ENCODE measurements at places on chromosomes 5 and 9.
A peak's percentile ranks its signal among the peaks of the same experiment; 100 is the strongest.

GRCh38 chr9:9574080-9574479, 1038.7 kb downstream of the PTPRD start:
- H3K27ac ChIP-seq = no peak overlapping the region
- H3K36me3 ChIP-seq = no peaks in the 10 kb centered on the region
- no peak overlapping the region for H3K4me3 ChIP-seq
- H3K4me1 ChIP-seq = no peaks in the 10 kb centered on the region
- H3K27me3 ChIP-seq = no peaks in the 10 kb centered on the region

DNA sequence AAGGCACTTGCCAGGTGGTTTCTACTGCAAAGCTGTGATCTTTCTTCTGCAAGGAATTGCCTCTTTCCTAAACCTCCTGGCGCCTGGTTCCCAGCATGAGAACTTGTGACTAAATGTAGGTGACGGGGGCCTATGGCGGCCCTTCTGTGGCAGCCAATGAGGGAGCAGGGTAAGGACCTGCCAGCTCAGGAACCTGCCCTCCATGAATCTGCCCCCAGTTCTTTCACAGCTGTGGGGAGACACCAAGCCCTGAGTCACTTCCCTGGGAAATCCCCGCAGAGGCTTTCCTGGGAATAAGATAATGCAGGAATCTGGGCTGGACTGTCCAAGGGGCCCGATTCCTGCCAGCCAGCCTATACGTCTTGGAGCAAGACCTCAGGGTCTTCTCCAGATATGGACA, 56.7 kb upstream of the CTNNA1 start:
- no peak overlapping the region for H3K27ac ChIP-seq
- no peak overlapping the region for H3K4me3 ChIP-seq

- H3K36me3 ChIP-seq = no peaks in the 10 kb centered on the region
- peak within 1 kb of the TSS; percentile 57 for H3K27ac ChIP-seq
- H3K4me1 ChIP-seq = no peaks in the 10 kb centered on the region
- H3K27me3 ChIP-seq = peaks cover 20% of the 10 kb centered on the region
- peak within 1 kb of the TSS; percentile 55 for H3K4me3 ChIP-seq
Measured at GRCh38 chr9:106862821-106863720, at the start of gene ZNF462. Gene ZNF462 (plus strand): TSS chr9:106863166. CDS start chr9:106923384, 60,218 bp downstream.

- no peaks in the 10 kb centered on the region for H3K27me3 ChIP-seq
- H3K4me3 ChIP-seq = no peak overlapping the region
- H3K27ac ChIP-seq = no peak overlapping the region
- H3K4me1 ChIP-seq = no peaks in the 10 kb centered on the region
- DNase-seq = no peak
Measured at GRCh38 chr9:128049843-128050242, 17.3 kb downstream of the NAIF1 start.

- H3K4me1 ChIP-seq = no peaks in the 10 kb centered on the region
- no peaks in the 10 kb centered on the region for H3K36me3 ChIP-seq
- no peaks in the 10 kb centered on the region for H3K27me3 ChIP-seq
- no peak overlapping the region for H3K27ac ChIP-seq
Measured at GRCh38 chr5:79529110-79529509, 15.2 kb upstream of the HOMER1 start.

DNA sequence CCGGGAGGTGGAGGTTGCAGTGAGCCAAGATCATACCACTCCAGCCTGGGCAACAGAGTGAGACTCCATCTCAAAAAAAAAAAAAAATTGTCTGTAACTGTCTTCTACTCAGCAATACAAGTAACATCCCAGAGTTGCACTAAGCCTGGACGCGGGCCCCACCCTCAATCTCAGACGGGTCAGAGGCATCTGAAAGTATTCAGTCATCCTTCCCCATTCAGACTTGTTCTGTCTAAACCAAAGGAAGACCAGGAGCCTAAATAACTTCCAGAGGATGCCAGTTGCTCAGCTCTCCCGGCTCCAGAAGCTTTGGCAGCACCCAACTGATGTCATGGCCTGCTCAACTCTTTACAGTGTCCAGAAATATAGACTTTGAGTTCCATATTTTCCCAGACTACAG, 218.6 kb downstream of the AUH start:
- no peak overlapping the region for H3K4me3 ChIP-seq
- no peaks in the 10 kb centered on the region for H3K4me1 ChIP-seq
- DNase-seq = no peak
- H3K27ac ChIP-seq = no peak overlapping the region
- no peaks in the 10 kb centered on the region for H3K27me3 ChIP-seq

GRCh38 chr5:33494466-33494865, 53.7 kb downstream of the TARS1 start:
- no peaks in the 10 kb centered on the region for H3K27me3 ChIP-seq
- no peak overlapping the region for H3K27ac ChIP-seq
- no peak overlapping the region for H3K4me3 ChIP-seq
- no peaks in the 10 kb centered on the region for H3K4me1 ChIP-seq

- DNase-seq = no peak
- H3K36me3 ChIP-seq = no peaks in the 10 kb centered on the region
- H3K4me3 ChIP-seq = no peak overlapping the region
Measured at GRCh38 chr5:178489271-178489976, 100.8 kb downstream of the COL23A1 start.

- no peaks in the 10 kb centered on the region for H3K27me3 ChIP-seq
- no peaks in the 10 kb centered on the region for H3K4me1 ChIP-seq
- H3K36me3 ChIP-seq = no peaks in the 10 kb centered on the region
- DNase-seq = no peak
Measured at GRCh38 chr9:96029722-96030530, 154.4 kb downstream of the ERCC6L2 start.

DNA sequence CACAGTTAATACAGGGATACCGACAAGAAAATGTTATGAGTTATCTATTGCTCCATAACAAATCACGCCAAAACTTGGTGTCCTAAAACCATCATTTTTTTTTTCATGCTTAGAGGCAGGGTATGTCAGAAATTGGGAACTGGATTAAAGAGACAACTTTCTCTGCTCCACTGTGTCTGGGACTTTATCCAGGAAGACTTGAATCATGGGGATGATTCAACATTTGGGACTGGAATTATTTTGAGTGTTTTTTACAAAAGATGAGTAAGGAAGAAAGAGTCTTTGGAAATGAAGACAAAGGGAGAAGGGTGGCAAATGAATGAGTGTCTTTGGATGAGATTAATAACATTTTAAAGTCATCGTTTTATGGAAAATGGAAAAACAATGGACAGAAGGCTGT, 1883.7 kb upstream of the C9orf72 start:
- no peaks in the 10 kb centered on the region for H3K36me3 ChIP-seq
- no peaks in the 10 kb centered on the region for H3K4me1 ChIP-seq
- no peak overlapping the region for H3K27ac ChIP-seq
- no peak for DNase-seq
- H3K27me3 ChIP-seq = no peaks in the 10 kb centered on the region
- H3K4me3 ChIP-seq = no peak overlapping the region

DNA sequence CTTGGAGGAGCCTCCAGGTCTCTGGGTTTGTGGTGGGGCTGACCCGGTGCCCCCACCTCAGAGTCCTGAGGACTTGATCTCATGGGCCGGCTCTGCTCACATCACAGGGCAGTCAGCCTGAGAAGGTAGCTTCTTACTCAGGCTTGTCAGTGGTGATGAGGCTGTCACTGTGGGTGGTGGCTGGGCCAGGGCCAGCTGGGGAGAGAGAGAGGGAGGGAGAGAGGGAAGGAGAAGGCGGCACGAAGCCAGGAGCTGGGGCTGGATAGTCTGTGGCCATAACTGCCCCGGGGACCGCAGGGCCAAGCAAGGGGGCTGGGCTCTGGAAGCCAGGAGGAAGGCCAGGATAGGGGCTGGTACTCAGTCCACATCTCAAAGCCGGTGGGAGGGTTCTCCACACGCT, 6.5 kb downstream of the NTNG2 start:
- no peaks in the 10 kb centered on the region for H3K36me3 ChIP-seq
- no peaks in the 10 kb centered on the region for H3K4me1 ChIP-seq
- DNase-seq = no peak
- H3K27ac ChIP-seq = no peak overlapping the region

GRCh38 chr9:99712214-99712613, 109.5 kb upstream of the NR4A3 start:
- no peaks in the 10 kb centered on the region for H3K4me1 ChIP-seq
- H3K27me3 ChIP-seq = no peaks in the 10 kb centered on the region
- no peaks in the 10 kb centered on the region for H3K36me3 ChIP-seq
- no peak overlapping the region for H3K27ac ChIP-seq
- no peak for DNase-seq

GRCh38 chr9:92029553-92029952, 79.5 kb upstream of the ROR2 start:
- no peaks in the 10 kb centered on the region for H3K27me3 ChIP-seq
- H3K4me3 ChIP-seq = no peak overlapping the region
- H3K27ac ChIP-seq = no peak overlapping the region
- H3K4me1 ChIP-seq = no peaks in the 10 kb centered on the region
- H3K36me3 ChIP-seq = no peaks in the 10 kb centered on the region

- no peak overlapping the region for H3K4me3 ChIP-seq
- peak overlapping the region; percentile 81 for H3K27ac ChIP-seq
- no peaks in the 10 kb centered on the region for H3K36me3 ChIP-seq
- H3K27me3 ChIP-seq = no peaks in the 10 kb centered on the region
- peaks cover 4% of the 10 kb centered on the region for H3K4me1 ChIP-seq
Measured at GRCh38 chr5:132473668-132474067, 16.9 kb downstream of the IRF1 start.

DNA sequence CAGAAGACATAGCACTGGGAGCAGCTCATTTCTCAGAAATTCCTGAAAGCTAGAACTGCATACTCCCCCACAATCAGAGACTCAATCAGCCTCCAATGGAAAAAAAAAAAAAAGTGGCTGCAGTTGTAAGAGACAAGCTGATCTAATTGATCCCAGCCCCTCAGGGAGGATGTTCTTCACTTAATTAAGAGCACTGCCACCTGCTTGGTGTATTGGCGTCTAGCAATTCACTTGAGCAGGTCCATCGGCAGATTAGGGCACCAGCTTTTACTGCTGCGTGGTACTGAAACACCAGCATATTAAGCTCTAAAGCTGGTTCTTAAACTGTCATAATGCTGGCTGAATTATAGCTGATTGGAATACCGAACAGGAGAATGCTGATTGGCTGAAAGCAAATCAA, 1890.1 kb upstream of the WWC1 start:
- no peak overlapping the region for H3K27ac ChIP-seq
- DNase-seq = no peak
- H3K4me1 ChIP-seq = no peaks in the 10 kb centered on the region
- H3K36me3 ChIP-seq = no peaks in the 10 kb centered on the region
- no peak overlapping the region for H3K4me3 ChIP-seq

DNA sequence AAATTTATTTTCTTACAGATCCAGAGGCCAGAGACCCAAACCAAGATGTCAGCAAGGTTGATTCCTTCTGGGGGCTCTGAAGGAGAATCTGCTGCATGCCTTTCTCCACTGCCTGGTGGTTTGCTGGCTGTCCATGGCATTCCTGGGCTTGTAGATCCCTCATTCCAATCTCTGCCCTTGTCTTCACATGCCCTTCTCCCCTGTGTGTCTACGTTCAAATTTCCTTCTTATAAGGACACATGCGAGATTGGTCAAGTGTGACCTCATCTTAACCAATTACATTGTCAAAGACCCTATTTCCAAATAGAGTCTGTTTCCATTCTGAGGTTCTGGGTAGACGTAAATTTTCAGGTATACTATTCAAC, 84.5 kb upstream of the RAI14 start:
- H3K4me3 ChIP-seq = no peak overlapping the region
- H3K27me3 ChIP-seq = no peaks in the 10 kb centered on the region
- no peaks in the 10 kb centered on the region for H3K36me3 ChIP-seq
- H3K4me1 ChIP-seq = no peaks in the 10 kb centered on the region

- DNase-seq = no peak
- no peaks in the 10 kb centered on the region for H3K27me3 ChIP-seq
- H3K27ac ChIP-seq = no peak overlapping the region
- H3K36me3 ChIP-seq = no peaks in the 10 kb centered on the region
- H3K4me3 ChIP-seq = no peak overlapping the region
- H3K4me1 ChIP-seq = no peaks in the 10 kb centered on the region
Measured at GRCh38 chr5:2213121-2213730, 330.5 kb upstream of the IRX4 start.

DNA sequence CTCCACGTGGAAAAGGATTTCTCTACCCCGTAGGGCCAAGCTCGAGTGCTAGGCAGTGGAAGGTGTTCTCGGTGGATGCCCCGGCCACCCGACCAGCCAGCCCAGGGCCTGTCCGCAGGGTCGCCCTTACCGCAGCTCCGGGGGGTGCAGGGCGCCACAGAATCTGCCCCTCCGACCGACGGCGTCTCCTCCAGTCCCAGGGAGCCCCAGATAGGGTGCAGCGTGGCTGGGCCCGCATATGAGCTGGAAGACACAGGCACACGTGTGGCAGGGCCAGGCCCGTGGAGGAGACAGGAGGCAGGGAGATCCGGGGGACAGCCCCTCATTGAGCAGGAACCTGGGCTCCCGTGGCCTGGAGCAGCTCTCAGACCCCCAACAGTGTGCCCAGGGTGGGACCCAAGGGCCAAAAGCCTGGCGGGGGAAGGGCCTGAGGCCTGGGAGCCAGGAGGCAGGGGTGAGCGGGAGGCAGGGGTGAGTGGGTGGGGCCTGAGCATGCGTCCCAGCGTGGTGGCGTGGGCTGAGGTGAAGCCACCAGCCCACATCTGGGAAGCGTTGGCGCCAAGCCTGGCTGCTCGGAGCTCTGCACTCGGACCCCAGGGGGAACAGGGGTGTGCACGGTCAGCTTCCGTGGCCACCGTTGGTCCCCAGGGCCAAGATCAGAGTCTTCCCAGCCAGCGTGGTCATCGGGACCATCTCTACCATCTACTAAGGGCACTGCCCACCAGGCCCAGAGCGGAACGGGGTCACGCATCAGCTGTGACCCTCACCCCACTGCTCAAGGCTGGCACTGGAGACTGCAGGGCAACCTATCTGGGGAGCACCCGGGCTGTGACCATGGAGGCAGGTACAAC, 22.2 kb downstream of the CCDC187 start:
- no peaks in the 10 kb centered on the region for H3K36me3 ChIP-seq
- no peak for DNase-seq
- no peak overlapping the region for H3K4me3 ChIP-seq
- H3K27me3 ChIP-seq = no peaks in the 10 kb centered on the region
- H3K27ac ChIP-seq = no peak overlapping the region
- peaks cover 4% of the 10 kb centered on the region for H3K4me1 ChIP-seq

GRCh38 chr5:39730006-39730405, 305.2 kb upstream of the DAB2 start:
- H3K36me3 ChIP-seq = no peaks in the 10 kb centered on the region
- DNase-seq = no peak
- no peak overlapping the region for H3K4me3 ChIP-seq
- no peaks in the 10 kb centered on the region for H3K27me3 ChIP-seq
- H3K4me1 ChIP-seq = no peaks in the 10 kb centered on the region

- H3K27ac ChIP-seq = no peak overlapping the region
- H3K4me3 ChIP-seq = no peak overlapping the region
- no peaks in the 10 kb centered on the region for H3K27me3 ChIP-seq
- no peak for DNase-seq
Measured at GRCh38 chr5:34715711-34716110, 59.6 kb downstream of the RAI14 start.

DNA sequence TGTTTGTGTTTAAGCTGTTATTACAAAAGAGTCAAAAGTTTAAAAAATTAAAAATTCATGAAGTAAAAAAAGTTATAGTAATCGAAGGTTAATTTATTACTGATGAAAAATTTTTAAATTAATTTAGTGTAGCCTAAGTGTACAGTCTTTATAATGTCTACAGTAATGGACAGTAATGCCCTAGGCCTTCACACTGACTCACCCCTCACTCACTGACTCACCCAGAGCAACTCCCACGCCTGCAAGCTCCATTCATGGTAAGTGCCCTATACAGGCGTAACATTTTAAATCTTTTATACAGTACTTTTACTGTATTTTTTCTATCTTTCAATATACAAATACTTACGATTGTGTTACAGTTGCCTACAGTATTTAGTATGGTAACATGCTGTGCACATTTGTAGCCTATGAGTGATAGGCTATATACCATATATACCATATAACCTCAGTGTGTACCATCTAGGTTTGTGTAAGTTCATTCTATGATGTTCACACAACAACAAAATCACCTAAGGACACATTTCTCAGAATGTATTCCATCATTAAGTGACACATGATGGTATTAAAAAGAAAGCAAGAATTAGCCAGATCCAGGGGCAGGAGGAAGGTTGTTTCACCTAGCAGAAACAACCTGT, 40.1 kb downstream of the DCAF10 start:
- no peak for DNase-seq
- H3K36me3 ChIP-seq = peaks cover 7% of the 10 kb centered on the region
- no peaks in the 10 kb centered on the region for H3K27me3 ChIP-seq

All from right lobe of liver (tissue), 6 donors.